ENCODE measurements at places on chromosomes 13 and 19. TPM values are rescaled to one million over a fixed set of nuclear protein-coding genes. Genes with fewer than 3 reads are reported as not detected.

DNA sequence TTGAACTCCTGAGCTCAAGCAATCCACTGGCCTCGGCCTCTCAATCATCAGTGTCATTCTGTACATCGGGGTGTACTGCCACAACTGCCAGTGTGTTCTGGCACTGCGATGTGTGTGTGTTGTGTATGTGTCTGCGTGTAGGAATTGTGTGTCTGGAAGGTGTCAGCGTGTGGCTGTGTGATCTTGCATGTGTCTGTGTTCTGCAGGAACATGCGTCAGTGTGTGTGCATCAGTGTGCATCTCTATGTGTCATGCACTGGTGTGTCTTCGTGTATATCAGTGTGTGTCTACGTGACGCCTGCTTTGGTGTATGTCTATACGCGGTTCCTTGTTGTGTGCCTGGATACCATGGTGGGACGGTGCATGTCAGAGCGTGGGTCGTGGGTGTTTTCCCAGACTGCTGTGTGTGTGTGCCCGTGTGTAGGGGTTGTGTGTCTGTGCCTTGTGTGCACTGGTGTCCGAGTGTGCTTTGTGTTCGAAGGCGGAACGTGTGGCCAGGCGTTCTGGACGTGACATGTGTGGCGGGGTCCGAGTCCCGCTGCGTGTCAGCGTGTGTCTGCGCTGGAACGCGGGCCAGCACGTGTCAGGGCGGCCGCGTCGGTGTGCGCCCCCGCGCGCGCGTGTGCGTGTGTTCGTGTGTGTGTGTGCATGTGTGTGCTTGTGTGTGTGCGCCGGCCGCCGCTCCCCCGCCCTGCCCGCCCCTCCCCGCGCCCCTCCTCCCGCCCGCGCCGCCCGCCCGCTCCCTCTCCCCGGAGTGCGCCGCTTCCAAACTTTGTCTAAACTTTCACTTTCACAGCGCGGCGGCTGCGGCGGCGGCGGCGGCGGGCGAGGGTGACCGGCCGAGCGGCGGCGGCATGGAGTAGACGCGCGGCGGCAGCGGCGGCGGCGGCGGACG lies at the start of gene NFIX:
Gene NFIX, plus strand, starts transcription at position 775 of the 895 bp plus-strand sequence. CDS start 363 bp downstream, outside the sequence.
- DNase-seq = peak; percentile 92

- DNase-seq = no peak
Observed at GRCh38 chr13:113991191-113991669, 17.4 kb upstream of the C13orf46 start.

DNA sequence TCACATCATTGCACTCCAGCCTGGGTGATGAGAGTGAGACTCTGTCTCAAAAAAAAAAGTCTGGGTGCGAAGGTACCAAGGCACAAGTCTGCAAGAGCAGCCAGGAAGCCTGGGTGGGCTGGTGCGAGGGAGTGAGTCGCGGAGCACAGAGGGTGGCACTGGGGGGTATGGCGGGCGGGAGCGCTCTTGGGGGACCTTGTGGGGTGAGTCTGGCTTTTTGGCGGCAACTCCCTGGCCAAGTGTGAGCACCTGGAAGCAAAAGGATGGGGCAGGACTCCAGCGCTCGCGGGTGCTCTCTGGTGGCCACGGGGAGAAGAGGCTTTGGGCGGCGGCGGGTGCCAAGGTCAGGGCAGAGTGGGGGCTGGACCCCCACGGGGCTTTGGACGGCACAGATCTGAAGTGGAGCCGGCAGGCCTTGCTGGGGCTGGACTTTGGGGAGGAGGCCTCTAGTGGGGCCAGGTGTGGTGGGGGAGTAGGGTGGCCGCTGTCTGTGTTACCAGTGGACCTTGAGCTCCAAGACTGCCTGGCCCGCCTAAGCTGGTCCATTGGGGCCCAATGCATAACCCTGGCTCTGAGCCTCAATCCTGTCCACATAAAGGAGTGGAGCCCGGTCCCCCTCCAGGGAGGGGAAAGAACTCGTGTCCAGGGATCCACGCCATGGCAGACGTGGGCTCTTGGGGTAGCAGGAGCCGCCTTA lies 1.6 kb downstream of the P2RY11 start:
- peak; percentile 90 for DNase-seq

DNA sequence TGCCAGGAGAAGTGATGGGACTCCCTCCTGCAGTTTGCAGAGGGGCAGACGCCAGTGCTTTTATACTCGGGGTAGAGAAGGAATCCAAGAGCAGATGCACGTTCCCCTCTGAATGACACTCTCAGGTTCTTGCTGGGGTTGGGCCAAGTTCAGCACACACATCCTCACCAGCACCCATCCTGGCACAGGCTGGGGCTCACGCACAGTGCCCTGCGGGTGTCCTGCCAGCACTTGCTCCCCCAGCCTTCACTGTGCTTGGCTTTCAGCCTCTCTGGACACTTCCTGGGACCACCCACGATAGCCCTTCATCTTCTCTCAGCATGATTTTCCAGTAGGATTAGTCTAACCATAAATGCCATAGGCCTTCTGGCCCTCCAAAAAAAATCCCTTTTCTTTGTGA lies 158.6 kb downstream of the ZNF536 start:
- DNase-seq = no peak

DNA sequence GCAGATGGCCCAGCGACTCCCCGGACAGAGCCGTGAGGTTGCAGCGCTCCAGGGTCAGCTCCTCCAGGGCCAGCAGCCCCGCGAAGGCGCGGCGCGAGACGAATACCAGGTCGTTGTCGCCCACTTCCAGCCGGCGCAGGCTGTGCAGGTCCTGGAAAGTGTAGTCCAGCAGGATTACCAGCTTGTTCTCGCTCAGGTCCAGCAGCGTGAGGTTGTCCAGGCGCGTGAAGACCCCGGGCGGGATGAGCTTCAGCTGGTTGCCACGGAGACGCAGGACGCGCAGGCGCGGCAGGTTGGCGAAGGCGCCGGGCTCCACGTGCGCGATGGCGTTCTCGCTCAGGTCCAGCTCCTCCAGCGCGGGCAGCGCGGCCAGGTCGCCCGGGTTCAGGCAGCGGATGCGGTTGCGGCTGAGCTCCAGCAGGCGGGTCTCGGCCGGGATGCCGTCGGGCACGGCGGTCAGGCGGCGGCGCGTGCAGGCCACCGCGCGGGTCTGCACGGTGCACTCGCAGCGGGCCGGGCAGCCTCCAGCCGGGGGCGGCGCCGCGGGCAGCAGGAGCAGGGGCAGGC lies 9.3 kb upstream of the PEAK3 start:
- DNase-seq = no peak

- no peak for DNase-seq
Observed at GRCh38 chr13:100942742-100943141, 268.1 kb upstream of the TMTC4 start.

DNA sequence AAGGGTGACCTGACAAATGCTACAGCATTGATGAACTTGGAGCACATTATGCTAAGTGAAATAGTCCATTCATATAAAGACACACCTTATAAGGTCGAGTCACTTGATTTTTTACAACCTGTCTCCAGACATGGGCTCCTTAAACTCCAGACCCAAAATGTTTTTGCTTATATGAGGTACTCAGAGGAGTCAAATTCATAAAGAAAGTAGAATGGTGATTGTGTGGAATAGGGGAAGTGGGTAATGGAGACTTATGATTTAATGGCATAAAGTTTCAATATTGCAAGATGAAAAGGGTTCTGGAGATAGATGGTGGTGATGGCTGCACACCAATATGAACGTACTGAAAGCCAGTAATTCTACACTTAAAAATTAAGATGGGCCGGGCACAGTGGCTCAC lies 59.3 kb downstream of the ZNF627 start:
- DNase-seq = no peak

GRCh38 chr19:16541526-16542044 lies 652 bp downstream of the CHERP start:
- peak; percentile 62 for DNase-seq

DNA sequence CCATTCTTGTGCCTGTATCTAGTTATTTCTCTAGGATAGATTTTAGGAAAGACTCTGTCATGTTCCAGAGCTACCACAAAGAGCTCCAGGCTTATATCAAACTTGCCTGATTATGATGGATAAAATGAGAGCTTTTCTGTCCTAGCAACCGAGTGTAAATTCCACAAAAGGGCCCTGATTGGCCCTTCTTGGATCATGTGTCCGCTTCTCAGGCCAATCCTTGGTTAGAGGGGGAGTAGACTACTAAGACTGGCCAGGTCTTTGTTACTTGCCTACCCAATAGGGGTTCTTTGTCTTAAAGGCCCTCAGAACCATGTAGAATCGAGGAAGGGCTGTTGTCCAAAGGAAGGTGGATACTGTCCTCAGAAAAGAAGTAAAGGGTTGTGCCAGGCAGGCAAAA lies 2.4 kb downstream of the DHX34 start:
- peak; percentile 62 for DNase-seq

DNA sequence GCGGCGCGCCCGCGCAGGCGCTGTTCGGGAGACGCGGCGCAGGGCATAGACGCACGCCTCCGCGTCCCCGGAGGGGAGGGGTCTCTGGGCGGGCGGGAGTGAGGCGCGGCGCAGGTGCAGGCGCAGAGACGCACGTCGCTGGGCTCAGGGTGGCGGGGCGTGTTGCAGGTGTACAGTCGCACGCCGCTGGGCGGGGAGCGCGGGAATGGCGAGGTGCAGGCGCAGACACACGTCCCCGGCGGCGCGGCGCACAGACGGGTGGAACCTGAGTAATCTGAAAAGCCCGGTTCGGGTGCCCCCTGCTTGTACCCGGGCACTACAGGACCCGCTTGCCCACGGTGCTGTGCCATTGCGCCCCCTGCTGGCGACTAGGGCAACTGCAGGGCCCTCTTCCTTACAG lies 44.7 kb downstream of the PLPP2 start:
- DNase-seq = peak; percentile 75

- no peak for DNase-seq
Observed at GRCh38 chr19:18731562-18732008, 48.1 kb downstream of the CRTC1 start.

GRCh38 chr19:40626918-40627317 lies 25.7 kb downstream of the LTBP4 start:
- DNase-seq = no peak

DNA sequence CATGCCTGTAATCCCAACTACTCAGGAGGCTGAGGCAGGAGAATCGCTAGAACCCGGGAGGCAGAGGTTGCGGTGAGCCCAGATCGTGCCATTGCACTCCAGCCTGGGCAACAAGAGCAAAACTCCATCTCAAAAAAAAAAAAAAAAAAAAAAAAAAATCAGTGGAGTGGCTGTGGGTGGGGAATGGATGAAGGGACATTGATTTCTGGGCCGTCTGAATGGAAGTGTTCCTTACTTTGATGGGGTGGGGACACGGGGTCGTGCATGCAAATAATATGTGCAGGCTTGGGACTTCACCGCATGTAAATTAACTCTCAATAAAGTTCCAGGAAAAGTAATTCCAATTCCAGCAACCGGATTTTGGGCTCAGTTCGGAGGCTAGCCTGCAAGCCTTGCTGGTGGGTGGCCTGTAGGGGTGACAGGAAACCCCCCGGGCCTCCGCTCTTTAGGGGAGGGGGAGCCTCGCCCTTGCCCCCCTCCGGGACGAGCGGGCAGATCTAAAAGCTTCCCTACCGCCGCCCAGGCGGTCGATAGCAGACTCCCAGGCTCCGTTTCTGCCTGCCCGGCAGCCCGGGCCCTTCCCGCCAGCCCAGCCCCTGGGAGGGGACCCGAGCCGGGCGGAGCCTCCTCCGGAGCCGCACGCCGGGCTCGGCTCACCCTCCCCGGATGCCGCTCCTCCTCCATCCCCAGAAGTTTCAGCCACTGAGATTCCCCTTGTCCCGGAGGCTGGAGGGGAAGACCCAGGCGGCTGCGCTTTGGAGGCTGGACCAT lies 48.0 kb upstream of the ADGRE5 start:
- DNase-seq = peak; percentile 72

DNA sequence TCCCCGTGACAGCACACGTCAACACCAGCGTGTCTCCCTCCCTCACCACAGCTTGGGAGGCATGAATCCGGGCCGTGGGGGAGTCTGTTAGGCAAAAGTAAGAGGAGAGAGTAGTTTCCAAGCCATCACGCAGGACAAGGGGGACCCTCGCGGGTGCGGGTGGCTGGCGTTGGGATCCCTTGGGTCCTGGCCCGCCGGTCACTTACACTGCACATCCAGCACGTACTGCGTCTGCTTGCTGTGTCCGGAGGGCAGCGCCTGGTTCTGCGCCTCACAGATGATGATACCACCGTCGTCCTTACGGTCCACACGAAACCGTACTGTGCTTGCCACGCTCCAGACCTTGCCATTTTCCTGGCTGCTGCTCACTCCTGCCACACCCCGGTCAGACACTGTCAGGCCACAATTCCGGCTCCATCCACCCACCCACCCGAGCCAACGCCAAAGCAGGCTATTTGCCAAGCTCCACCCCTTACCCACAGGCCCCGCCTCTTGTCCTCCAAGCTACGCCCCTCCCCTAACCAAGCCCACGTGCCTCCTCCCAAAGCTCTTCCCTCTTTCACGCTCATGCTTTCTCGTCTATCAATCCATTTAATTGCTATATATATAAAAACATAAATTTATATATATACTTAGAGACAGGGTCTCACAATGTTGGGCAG lies 6.6 kb upstream of the ZNF428 start:
- DNase-seq = peak; percentile 70

DNA sequence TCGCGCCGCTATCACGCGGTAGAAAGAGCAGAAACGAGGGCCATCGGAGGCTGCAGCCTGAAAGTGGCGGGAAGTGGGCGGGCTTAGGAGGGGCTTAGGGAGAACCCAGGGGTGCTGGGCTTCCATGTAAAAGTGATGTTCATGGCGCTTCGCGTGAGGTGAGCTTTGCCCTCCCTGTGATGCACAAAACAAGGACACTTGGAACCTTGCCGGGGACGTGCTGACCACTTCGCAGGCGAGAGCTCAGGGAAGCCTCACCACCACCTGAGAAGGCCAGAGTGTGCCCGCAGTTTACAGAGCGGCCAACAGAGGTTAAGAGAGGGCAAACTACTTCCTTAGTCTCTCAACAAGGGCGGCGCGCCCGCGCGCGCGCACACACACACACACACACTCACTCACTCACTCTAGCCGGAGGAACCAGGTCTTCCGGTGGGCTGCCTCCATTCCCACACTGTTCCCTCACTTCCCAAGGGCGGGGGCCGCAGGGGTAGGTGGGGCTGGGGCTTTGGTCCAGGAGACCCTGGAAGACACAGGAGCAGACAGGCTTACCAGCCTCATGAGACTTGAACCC lies 651 bp downstream of the GAPDHS start:
- DNase-seq = peak; percentile 80

- no peak for DNase-seq
Observed at GRCh38 chr13:36108954-36109353, 22.2 kb downstream of the DCLK1 start.

GRCh38 chr19:38073841-38074685 lies 150.0 kb downstream of the DPF1 start:
- no peak for DNase-seq

DNA sequence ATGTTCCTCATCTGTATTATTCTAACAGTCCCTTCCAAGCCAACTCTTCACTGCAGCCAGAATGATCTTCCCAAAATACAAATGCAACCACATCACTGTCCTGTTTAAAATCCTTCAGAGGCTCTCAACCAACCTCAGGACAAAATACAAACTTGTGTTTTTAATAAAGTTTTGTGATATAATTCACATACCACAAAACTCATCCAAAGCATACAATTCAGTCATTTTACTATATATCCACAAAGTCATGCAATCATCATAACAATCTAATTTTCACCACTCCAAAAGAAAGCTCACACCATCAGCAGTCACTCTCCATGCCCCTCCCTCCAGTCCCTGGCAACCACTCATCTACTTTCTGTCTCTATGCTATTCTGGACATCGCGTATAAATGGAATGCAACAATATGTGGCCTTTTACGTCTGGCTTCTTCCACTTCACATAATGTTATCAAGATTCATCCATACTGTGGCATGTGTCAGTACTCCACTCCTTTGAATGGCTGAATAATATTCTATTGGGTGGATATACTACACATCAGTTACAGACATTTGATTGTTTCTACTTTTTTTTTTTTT lies 81.7 kb upstream of the DOCK9 start:
- no peak for DNase-seq

Gene ZNF45
- 9.4 TPM for total RNA-seq

Gene GIPC3
- 0.36 TPM for total RNA-seq

Gene OSCAR
- total RNA-seq = 0.26 TPM

Gene GPR4
- not detected for total RNA-seq

Gene TRIM13
- total RNA-seq = 18.0 TPM

Gene SPIB
- total RNA-seq = 1.6 TPM

Gene KDELR1
- total RNA-seq = 77.7 TPM
